ENCODE measurements at places on chromosomes 4 and X.

DNA sequence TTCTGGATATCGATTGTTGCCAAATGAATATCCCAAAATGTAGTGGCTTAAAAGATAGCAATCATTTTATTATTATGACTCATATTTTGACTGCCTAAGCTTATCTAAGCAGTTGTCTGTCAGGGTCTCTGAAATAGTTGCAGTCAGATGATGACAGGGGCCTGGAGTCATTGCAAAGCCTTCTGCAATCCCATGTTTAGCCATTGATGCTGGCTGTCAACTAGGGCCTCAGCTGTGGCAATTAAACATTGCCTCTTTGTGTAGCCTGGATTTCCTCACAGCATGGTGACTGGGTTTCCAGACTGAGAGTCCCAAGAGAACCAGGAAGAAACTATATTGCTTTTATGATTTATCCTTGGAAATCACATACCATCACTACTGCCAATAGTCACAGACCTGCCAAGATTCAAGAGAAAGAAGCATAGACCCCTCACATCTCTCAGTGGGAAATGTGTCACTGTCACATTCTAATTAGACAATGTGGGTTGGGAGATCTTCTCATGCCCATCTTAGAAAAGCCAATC lies 227.3 kb upstream of the NOCT start:
- DNase-seq: no peak

GRCh38 chr4:186481998-186482790 lies 73.2 kb downstream of the MTNR1A start:
- DNase-seq: no peak

- DNase-seq: no peak
Observed at GRCh38 chrX:132497432-132497831, 8.6 kb upstream of the MBNL3 start.

GRCh38 chr4:140793291-140793690 lies 37.1 kb upstream of the TBC1D9 start:
- no peak for DNase-seq

DNA sequence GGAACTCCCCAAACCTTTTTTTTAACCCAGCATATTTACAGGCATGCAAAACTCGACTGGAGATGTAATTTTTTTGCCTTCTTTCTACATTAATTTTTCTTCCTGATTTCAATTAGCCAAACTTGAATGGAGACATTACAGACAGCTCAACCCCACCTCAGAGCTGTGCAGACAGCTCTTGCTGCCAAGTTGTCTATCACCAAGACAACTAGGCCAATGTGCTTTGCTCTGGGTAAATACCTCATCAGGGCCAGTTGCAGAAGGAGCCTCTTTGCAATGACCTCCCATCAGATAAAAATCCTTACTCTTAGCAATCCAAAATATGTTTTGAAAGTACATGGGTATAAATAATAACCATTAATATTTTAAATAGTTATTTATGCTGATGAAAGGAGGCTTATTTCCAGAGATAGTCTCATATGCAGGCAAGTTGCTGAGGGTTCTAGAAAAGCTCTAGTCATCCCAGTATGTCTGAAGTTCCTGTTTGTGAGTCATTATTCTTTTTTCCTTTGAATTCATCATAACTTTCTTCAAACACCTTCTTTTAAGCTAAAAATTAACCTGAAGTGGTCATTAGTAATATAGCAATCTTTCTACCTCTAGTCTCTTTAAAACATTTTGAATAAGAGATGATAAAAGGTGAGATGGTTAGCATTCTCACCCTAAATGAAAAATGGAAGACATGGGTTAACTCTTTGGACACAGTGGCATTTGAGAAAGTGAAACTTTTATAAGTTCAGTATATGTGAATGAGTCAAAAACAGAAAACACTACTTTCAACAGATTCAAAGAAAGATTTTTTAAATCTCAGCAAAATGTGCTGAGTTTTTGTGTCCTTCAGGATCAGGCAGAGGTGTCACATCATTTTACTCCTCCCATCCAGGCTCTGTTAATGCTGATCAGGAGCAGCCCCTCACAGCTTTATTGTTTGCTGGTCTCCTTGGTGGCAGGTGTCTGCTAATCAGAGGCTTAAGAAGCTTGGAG lies 475.5 kb upstream of the FGF16 start:
- no peak for DNase-seq

All from body of pancreas (tissue), 4 donors.